Fibroblast of skin of right biceps (primary cell): ENCODE measurements at places on chromosomes 2 and 18.

DNA sequence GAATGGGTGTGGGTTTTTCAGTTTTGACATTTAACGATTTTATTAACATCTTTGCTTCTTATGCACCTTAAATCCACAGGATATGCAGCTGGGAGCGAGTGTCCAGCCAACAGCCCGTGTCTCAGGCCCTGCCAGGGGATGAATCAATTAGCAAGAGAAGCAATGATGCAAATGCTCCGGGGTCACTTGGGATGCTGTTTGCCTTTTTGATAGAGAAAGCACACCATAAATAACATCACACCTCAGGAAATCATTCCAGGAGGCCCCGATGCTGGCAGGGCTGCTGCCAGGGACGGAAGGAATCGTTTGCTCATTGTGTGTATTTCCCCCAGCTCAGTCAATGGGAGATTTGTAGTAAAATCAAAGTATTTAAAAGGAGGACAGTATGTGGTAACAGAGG is 394.0 kb upstream of the HNRNPA3 start:
- DNase-seq: no peak

GRCh38 chr2:188291617-188292347 is at the start of gene GULP1:
GULP1 (plus strand) TSS chr2:188291874; CDS start chr2:188477703, 185,829 bp downstream.
- peak; percentile 72 for DNase-seq

GRCh38 chr18:55275039-55275901 is 312.7 kb downstream of the TCF4 start:
- DNase-seq: peak; percentile 61

- no peak for DNase-seq
These were observed 89.0 kb downstream of the KCTD1 start for GRCh38 chr18:26459340-26459739.

DNA sequence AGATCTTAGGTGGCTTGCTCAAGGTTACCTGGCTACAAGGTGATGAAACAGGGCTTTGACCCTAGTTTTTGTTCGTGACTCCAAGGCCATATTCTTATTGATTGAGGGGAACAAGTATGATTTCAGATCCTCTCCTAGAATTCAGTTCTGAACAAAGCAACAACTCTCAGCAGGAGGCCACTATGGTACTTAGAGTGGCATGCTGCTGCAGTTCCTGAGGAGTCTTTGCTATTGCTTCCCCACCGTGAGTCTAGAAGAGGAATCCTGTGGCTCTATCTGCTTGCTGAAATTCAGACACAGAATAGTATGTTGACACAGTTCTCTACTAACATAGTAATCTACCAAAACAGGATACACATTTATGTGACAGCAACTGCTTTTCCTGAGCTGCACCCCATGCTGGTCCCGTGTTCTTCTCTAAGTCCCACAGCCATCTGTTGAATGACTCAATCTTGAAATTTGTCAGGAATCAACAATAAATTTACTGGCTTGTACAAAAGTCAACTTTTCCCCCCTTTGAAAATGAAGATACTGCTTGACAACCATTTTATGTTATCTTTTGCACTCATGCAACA is 4.1 kb downstream of the TGFBRAP1 start:
- peak; percentile 75 for DNase-seq

DNA sequence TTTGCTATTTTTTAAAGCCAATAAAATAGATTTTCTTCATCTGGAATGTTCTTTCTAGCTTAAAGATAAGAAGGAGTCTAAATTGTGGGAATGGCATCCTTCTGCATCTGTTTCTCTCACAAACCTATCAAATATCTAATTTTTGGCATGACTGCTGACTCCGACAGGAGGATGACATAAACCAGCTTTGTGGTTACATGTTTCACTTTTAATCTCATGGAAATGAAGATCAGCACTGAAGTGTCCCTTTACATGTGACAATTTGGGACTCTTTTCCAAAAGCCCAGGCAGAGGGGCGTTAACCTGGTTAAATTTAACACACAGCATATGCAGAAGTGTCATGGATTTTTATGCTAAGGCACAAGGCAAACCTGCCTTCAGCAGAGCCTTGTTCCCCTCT is 694.7 kb downstream of the ARHGAP15 start:
- no peak for DNase-seq

DNA sequence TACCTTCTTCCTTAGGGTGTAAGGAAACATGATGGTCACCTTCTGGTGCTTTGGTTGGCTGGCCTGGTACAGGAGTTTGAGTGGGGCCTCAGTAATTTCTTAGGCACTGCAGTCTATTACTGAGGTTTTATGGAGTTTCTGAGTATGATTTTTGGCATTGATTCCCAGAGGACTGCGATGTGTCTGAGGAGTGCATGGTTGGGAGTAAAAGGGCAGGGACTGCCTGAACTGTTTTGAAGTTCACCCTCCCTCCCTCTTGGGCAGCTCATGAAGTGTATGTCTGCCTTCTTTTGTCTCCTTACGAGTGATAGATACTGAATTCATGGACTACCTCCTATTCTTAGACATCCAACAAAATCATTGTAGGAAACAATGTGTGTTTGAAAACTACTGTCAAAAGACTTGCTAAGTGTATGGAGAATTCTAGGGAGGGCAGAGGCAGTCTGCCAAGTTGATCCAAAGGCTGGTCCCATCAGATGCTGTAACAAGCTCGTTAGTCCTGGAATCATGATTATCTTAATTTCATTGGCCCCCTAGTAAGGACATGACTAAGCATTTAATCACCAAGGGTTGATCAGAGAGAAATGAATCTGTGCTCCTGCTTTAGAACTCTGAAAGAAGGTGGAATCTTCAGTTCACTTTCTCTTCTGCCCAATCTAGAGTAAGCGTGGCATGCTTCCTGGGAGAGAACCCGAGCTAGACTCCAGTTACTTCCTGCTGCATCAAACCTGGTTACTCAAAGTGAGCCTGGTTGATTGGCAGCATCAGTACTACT is 26.5 kb downstream of the LYPD6B start:
- DNase-seq: peak; percentile 86
